ENCODE measurements at places on chromosomes 2 and 18. TPM values are rescaled to one million over a fixed set of nuclear protein-coding genes. Genes with fewer than 3 reads are reported as not detected.

DNA sequence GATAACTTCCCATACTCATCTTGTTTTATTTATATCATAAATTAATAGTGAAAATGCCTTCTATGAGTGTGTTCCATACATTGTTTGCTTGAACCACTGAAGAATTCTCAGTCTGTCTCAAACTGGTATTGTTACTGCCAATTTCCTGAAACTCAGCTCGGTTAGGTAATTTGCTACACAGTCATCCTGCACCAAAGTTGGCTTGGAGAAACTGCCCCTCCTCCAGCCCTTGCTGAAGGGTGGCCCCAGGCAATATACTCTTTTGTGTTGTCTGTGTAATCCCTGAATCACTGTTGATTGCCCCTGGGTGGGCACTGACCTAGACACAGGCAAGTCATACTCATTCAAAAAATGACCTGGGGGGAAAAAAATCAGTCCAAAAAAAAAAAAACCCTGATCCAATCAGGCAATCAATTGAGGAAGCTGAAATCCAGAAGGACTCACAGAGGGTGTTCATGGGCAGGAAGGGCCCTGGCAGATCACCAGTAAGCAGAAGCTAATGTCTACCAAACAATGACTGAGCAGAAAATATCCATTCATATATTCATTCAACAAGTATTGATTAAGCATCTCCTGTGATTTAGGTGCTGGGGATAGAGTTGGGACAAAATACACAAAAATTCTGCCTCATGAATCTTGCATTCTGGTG is 3.8 kb upstream of the SESTD1 start:
- DNase-seq: no peak

GRCh38 chr2:108367561-108368175 is 10.1 kb upstream of the SULT1C4 start:
- DNase-seq: no peak

GRCh38 chr2:171081649-171082111 is 79.0 kb downstream of the TLK1 start:
- DNase-seq: no peak

DNA sequence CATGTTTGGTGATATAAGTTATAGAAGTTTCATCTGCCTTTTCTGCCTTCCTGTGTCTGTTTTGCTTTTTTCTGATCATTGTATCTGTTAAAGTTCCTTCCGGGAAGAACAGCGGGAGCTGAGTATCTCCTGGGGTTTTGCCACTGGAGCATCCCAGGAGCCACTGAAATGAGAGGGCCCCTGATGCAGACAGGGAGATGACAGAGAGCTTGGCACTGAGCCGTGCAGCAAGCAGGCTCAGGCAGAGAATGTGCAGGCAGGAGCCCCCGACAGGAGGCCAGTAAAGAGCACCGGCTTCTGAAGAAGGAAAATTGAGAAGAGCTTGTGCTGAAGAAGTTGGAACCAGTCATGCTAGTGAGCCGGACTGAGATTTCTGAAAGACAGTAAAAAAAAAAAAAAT is 137.8 kb downstream of the TDRD15 start:
- DNase-seq: no peak

GRCh38 chr2:128605421-128605820 is 286.8 kb upstream of the HS6ST1 start:
- peak; percentile 13 for DNase-seq

DNA sequence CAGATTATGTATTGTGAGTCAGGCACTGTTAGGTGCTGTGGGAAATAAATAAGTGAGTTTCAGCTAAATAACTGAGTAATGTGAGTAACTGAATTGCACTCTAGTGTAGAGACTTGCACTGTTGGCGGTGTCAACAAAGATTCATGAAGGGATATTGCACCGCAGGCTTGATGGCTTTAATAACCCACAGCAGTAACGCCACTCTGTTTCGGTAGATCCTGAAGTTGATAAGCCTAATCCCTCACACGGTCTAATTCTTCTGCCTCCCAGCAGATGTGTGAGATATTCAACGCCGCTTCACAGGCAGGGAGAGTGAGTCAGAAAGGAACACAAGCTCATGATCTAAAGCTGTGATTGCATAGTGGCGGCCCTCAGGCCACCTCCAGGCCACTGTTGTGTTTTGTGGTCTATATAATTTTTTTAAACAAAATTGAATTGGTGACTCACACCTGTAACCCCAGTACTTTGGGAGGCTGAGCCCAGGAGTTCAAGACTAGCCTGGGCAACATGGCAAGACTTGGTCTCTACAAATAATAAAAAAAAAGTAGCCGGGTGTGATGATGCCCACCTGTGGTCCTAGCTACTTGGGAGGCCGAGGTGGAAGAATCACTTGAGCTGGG is 94.3 kb downstream of the LIPG start:
- no peak for DNase-seq

Gene UGT1A3
- not detected for polyA plus RNA-seq

DNA sequence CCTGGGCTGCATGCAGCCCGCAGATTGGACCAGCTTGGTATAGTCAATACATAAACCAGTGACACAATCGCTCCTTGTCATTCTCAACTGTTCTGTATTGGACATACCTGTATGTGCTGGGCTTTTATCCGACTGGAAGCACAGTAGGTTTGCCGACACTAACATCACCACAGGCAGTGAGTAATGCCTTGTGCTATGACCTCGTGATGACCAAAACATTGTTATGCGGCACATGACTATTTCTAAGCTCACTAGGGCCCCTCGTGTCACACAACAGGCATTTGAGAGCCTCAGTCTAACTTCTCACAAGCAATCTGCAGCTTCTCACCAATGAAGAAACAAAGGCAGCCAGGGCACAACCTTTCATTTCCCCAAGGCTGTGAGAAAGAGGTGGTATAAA is 320.8 kb downstream of the AFF3 start:
- DNase-seq: no peak

Gene FABP1
- polyA plus RNA-seq: not detected

Measured in ovary (tissue), 10 donors.